Psoas muscle (tissue), 8 donors: ENCODE measurements at places on chromosomes 4 and X. TPM values are rescaled to one million over a fixed set of nuclear protein-coding genes. Genes with fewer than 3 reads are reported as not detected.

The ADH7 gene
- total RNA-seq = not detected

The ADGRG2 gene
- total RNA-seq = 0.39 TPM

The RAB39B gene
- not detected for total RNA-seq

The GSX2 gene
- total RNA-seq = not detected

The GAGE12H gene
- total RNA-seq = not detected

The MID1 gene
- total RNA-seq = 0.90 TPM

The MCTS1 gene
- total RNA-seq = 34.6 TPM

The CENPVL2 gene
- total RNA-seq = not detected

The USP17L11 gene
- not detected for total RNA-seq

The CSN2 gene
- total RNA-seq = not detected

DNA sequence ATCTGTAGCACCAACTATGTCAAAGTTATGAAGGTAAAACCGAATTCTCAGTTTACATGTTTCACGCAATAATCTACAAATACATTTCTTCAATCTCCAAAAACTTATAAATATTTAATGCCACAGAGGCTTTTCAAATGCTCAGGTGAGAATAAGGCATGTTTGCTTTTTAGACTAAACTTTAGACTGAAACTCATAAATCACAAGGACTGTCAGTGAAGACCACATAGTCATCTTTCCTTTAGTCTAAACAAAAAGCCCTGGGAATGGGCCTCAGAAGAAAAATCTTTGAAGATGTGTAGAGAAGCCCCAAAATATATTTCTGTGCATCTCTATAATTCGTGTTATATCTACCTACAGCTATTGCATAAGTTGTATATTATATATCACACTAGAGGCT, 54.5 kb upstream of the DCTD start:
- DNase-seq = no peak

- no peak for DNase-seq
Measured at GRCh38 chrX:5415738-5416137, 812.9 kb downstream of the NLGN4X start.

DNA sequence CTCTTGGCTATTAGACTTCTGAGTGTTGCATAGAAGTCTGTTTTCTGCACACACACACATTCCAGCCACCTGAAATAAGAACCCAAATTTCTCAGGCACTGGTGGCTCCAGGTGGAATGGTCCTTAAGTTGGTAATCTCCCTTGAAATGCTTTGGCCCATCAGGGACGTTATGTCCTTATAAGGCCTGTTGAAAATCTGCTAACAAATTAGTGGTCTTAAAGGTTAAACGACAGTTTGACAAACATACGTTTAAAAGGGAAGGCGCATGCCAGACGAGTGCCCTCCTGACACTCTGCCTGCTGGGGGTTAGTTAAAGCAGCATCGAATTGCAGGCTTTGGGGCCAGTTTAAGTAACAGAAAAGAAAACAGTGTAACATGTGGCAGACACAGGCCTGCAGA, 125.0 kb downstream of the TBX22 start:
- no peak for DNase-seq

GRCh38 chr4:159052315-159052714, 50.6 kb upstream of the RAPGEF2 start:
- DNase-seq = no peak

GRCh38 chr4:13907255-13907751, 279.8 kb upstream of the BOD1L1 start:
- DNase-seq = no peak

GRCh38 chr4:14302021-14302420, 674.5 kb upstream of the BOD1L1 start:
- no peak for DNase-seq

DNA sequence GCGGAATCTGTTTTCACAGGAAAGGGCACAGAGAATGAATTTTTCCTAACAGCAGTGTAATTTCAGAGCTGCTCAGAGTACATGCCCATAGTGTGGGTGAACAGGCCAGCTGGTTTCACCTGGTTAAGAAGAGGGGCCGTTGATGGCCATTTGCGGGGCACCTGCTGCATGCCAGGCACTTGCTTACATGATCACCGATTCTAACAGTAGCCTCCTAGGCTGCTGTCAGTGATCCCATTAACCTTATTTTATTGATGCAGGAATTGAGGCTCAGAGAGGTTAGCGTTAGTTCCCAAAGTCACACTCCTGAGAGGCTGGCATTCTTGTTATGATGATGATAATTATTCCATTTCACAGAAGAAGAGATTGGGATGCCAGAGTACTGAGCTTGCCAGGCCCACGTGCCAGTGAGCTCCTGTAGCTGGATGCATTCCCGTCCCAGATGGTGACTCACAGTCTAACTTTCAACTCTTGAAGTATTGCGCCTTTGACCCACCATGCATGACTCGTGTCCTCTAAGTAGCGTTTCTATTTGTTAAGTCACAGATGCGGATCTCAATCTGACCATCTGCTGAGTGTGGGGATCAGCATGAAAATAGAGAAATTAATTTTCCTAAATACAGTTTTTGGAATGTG, 76.5 kb downstream of the PSAPL1 start:
- DNase-seq = peak; percentile 33

GRCh38 chr4:119696963-119697362, 68.4 kb upstream of the PDE5A start:
- DNase-seq = no peak

DNA sequence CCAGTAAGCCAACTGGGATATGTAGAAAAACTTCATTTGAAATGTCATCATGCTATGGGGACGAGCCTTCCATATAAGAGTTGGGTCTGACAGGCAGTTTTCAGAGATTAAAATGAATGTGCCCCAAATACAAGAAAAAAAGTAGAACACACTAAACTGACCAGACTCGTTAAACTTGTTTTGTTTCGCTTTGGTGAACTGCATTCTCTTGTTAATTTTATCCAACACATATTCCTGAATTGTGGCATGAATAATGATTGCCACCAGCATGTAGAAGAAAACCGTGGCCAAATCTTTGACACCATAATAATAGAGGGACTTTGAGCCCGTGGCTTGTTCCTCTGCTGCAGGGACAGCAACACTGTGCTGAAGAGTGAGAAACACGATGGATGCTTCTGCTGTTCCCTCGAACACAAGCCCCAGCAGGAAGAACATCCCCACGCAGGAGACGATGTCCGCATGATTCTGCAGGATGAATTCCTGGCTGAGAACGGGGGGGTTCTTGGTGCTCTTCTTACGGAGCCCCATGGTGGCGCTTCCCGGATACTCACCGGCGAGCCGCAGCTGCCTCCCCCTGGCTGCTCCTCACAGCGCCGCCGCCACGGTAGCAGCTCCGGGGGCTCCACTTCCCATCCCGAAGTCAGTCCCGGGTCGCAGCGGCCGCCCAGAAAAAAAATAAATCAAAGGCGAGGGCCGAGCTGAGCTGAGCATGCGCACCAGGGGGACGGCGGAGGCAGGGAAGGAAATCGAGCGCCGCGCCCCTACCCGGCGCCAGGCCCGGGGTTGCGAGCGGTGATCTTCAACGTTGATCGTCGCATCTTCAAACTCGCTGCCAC, at the start of gene TRAM1L1:
Gene TRAM1L1 (minus strand): TSS at position 711 of the 836 bp plus-strand sequence. CDS start 183 bp downstream, at position 528.
- peak; percentile 64 for DNase-seq

GRCh38 chrX:16444353-16444752, 205.6 kb upstream of the S100G start:
- peak; percentile 20 for DNase-seq

GRCh38 chrX:39820938-39821708, 276.6 kb downstream of the BCOR start:
- DNase-seq = peak; percentile 57

- peak; percentile 42 for DNase-seq
Measured at GRCh38 chrX:24647257-24648058, at the start of gene PCYT1B. TSS of gene PCYT1B (minus strand) at chrX:24647347. CDS start at chrX:24647105, 242 bp downstream.

DNA sequence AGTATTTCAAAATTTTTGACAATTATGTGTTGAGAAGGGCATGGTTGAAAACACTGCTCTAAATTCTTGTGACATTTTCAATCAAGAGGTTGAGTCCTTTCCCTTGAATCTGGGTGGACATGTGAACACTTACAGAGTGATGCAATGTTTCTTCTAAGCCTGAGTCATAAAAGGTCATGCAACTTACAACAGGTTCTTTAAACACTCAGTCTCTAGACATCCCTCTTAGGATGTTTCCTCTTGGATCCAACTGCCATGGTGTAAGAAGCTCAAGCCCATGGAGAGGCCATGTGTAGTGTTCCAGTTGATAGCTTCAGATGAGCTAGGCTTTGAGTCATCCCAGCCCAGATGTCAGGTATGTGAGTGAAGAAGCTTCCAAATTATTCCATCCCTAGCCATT, 232.2 kb upstream of the MAOA start:
- no peak for DNase-seq

DNA sequence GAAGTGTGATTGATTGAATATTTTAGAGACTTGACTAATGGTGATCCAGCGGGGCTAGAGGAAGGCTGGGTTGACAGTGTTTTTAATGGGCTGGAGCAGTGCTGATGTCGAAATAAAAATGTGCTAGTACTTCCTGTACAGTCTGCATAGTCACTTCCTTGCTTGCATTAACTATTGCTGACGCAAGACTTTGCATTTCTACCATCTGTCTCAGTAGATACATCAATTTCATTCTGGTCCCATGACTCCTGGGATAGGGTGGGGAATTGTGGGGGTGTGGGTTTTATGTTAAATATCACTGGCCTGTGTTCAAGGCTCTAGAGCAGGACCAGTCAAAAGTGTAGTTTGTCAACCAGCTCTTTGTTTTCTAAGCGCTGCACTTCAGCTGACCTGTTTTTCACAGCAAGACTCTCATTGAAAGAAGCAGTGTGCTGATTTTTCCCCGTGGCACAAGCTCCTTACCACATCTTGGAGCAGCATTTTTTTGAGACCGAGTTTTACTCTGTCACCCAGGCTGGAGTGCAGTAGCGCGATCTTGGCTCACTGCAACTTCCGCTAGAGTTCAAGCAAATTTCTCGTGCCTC, 35.2 kb upstream of the PHEX start:
- no peak for DNase-seq

GRCh38 chr4:101153653-101154052, 193.7 kb downstream of the PPP3CA start:
- DNase-seq = no peak

DNA sequence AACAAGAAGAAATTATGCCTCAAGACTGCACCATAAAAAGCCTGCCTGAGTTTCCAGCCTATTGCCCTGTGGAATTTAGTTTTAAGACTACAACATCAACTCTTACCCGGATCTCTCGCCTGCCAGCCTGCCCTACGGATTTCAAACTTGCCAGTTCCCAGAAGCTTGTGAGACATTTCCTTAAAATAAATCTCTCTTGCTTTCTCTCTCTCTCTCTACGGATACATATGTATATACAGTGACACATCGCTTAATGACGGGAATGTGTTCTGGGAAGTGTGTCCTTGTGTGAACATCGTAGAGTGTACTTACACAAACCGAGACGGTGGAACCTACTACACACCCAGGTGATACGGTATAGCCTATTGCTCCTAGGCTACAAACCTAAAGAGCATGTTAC, 79.5 kb downstream of the CLNK start:
- DNase-seq = no peak

DNA sequence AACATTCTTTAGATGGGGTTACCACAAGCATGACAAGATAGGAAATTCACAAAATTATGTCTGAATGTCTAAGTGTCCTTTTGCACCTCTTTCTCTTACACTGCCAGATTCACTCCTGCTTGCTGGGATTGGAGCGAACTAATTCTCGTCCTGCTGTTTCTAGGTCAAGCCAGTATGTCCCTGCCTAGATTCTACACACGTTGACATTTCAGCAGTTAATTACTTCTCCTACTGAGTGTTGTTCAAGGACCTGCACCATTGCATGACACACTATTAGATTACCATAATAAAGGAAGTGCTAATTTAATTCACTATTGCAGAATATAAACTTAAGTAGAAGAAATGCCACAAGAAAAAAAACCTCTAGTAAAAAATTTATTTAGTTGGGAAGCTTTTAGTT, 1911.7 kb downstream of the PCDH7 start:
- DNase-seq = no peak

- no peak for DNase-seq
Measured at GRCh38 chr4:119678761-119679160, 50.2 kb upstream of the PDE5A start.

GRCh38 chr4:76251441-76252270, at the start of gene FAM47E:
TSS of gene FAM47E (plus strand) at chr4:76251721. CDS start at chr4:76251747, 26 bp downstream.
- DNase-seq = peak; percentile 93

- no peak for DNase-seq
Measured at GRCh38 chrX:101442085-101442484, 34.1 kb downstream of the HNRNPH2 start.

DNA sequence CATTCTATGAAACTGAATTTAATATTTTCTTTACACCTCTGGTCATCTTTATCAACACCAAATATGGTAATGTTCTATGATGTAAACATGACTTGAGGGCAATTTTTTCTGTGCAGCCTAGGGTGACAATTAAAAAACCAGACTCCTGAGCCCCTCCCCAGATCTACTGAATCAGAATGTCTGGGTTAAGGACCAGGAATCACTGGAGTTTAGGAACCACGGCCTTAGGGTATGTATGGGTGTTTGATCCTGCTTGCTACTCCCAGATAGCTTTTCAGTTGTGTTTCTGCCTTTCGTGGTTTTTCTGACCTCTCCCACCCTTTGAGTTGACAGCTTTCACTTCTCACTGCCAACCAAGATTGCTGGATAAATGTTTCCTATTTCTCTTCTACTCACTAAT, 332.2 kb downstream of the DHX15 start:
- DNase-seq = no peak

- no peak for DNase-seq
Measured at GRCh38 chr4:53932796-53933610, 131.4 kb downstream of the CHIC2 start.

DNA sequence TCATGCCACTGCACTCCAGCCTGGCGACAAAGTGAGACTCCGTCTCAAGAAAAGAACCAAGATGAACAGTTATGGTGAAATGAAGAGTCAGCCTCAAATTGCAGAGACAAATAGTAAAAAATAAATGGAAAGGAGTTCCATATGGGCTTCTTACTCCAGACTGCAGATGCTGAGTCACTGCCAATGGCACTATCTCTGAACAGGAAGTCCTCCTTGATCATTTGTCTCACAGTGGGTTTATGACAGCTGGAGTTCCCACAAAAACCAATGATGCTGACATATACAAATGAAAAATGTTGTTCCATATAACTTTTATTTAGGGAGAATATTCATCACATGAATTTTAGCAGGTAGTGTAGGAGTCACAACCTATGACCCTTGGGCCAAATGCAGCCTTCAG, 631.6 kb downstream of the PCDH18 start:
- DNase-seq = no peak

DNA sequence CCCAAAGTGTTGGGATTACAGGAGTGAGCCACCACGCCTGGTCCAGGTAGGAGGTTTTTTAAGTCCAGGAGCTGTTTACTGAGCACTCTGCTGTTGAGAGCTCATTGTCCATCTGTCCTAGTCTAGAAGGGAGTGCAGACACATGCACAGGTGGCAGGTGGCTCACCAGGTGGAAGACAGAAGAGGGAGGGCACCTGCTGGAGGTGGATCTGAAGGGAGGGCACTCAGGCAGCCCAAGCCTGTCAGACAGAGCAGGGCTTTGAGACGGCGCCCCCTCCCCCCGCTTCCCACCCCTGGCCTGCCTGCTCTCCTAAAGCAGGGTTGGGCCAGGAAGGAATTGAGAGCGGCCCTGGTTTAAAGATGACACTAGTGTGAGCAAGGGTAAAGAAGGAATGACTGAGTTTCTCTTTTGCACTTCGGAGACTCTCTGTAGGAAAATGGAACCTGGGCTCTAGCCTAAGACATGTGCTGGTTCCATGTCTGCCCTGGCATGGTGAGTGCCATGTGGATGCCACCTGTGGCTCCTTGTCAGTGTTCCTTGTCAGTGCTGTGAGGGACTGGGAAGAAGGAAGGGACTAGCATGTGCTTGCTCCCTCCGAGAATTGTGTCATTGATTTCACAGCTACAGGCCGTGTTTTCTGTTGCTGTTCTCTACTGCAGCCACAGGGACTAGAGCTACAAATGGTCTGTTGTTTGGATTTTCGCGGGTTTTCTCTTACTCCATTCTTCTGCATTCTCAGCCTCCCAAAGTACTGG, 108.6 kb downstream of the TNIP2 start:
- no peak for DNase-seq
